ENCODE measurements at places on chromosomes 5 and 9.

GRCh38 chr9:28363151-28363562, 789.9 kb upstream of the C9orf72 start:
- no peak for DNase-seq

DNA sequence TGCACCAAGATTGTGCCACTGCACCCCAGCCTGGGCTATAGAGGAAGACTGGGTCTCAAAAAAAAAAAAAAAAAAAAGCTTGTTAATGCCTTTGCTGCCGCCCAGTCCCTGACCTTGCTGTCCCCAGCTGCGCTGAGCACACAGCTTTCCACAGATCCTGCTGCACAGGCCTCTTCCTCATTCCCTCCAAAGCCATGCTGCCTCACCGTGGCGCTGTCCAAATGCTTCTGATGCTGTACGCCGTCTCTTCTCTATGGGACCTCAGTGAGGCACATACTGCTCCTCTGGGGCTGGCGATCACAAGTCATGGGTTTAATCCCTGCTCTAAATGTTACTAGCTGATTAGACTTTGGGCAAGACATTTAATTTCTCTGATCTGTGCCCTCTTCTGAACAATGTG, 234.1 kb downstream of the FBXL7 start:
- DNase-seq, result no peak

DNA sequence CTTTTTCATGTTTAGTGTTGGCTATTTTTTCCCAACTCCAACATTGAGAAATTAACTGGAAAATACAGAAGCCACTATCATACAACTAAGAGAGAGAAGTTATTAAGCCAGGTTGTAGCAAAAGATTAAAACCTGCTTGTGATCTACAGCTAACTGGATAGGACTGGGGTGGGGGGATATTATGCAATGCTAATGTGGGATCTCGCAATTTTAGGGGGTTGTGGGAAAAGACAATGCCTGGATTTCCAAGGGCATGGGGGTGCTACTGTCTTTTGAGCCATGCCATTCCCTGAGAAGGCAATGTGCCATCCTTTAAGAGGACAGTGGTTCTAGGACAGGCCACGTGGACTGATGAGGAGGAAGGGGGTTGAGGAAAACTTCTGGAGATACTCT, 46.5 kb downstream of the MARCHF3 start:
- DNase-seq, result no peak

- no peak for DNase-seq
Observed at GRCh38 chr9:126617823-126618165, 4.1 kb downstream of the LMX1B start.

DNA sequence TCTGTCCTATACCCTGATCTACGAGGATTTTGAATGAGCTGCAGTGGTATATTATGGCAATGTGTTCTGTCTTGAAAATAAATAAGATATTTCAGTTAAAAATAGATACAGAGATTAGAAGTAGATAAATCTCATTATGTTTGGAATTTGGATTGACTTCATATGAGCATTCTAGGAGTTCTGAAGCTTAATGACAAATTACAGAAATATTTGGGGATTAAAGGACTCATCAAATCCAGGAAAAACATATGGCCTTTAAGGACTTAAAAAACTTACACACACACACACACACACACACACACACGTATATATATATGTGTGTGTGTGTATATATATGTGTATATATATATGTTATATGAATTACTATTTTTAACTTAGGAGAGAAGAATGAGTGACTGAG, 446.9 kb upstream of the CD180 start:
- no peak for DNase-seq

DNA sequence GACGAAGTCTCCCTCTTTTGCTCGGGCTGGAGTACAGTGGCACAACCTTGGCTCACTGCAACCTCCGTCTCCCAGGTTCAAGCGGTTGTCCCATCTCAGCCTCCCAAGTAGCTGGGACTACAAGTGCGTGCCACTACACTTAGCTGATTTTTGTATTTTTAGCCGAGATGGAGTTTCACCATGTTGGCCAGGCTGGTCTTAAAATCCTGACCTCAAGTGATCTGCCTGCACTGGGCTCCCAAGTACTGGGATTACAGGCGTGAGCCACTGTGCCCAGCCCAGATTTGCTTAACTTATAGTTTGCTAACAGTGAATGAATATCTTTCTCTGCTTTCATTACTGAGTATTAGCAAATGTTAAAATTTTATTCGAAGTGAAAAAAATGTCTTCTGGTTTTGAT, 84.3 kb downstream of the VPS13A start:
- DNase-seq, result no peak

DNA sequence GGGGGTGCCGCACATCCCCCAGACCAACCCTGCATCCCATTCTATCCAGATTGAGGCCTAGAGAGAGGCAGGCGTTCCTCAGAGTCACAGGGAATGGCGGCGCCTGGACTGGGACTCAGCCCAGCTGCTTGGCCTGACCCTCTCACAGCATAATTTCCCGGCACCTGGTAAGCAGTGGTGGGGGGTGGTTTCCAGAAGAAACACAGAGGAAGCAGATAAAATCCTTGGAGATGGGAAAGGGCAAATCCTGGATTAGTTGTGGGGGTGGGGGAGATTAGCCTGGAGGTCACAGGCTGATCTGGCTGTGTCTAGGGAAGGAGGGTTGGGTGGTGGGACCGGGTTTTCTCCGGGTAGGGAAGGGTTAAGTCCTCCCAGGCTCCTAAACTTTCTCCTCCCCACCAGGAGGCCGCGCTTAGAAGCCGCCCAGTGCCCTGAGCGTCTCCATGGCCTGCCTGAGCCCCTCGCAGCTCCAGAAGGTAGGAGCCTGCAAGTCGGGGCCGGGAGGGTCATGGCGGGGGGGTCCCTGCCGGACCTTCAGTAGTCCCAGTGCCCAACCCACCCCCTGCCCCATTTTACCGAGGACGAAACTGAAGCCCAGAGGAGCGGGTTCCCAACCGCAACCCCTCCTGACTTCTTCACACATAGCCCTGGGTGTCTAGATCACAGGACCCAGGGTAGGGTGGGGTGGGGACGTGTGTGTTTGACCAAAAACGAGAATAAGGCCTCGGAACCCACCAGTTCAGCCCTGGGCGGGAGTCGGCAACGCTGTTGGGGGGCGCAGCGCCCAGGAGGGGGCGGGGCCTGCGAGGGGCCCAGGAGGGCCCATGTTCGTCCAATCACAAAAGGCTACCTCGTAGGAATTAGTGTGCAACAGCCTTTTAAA, 1.3 kb downstream of the PHYHD1 start:
- no peak for DNase-seq

DNA sequence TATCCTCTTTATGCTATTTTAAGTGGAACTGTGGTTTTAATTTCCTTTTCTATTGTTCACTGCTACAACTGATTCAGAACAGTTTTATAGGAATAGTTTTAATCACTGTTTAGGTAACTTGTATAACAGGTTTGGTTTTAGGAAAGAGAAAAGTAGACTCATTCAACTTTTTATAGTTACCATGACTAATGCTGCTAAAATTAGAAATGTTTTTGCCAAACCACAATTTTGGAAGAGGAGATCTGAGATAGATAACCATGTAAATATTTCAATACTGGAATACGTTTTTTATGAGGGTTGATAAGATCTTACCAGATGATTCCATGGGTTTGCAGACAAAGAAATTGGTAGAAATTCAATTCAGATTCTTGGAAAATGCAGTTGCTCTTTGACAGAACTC, 404.6 kb upstream of the ARRDC3 start:
- DNase-seq, result no peak

GRCh38 chr5:169808118-169808581, 171.1 kb downstream of the DOCK2 start:
- DNase-seq, result no peak

GRCh38 chr9:85225180-85225579, 516.6 kb downstream of the AGTPBP1 start:
- DNase-seq, result no peak

- no peak for DNase-seq
Observed at GRCh38 chr5:40226906-40227305, 452.8 kb upstream of the PTGER4 start.

DNA sequence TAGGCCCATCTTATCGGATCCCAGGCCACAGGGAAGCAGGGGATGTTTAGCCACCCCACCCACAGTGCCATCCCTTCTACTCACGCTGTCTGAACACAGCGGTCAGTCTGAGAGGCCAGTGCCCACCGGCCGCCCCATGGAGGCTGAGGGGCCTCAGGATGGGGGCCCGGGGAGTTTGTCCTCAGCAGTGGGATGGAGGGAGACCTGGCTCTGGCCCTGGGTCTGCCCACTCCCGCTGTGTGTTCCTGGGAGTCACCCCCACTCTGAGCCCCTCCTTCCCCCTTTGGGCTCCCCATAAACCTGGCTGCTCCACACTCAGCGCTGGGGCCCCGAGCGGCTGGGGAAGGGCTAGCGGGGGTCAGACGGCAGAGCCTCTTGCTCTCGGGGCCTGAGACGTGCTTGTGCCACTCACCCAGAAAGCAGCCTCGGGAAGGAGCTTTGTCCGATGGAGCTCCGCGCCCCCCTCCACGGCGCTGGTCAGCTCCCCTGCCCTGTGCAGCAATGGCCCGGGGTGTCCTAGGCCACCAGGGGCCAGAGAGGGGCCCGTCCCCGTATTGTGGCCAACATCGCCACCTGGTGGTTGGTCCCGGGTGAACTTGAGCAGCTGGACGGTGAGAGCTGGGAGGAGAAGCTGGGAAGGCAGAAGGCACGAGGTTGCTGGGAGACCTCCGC, 10.9 kb upstream of the LAMC3 start:
- DNase-seq, result no peak

DNA sequence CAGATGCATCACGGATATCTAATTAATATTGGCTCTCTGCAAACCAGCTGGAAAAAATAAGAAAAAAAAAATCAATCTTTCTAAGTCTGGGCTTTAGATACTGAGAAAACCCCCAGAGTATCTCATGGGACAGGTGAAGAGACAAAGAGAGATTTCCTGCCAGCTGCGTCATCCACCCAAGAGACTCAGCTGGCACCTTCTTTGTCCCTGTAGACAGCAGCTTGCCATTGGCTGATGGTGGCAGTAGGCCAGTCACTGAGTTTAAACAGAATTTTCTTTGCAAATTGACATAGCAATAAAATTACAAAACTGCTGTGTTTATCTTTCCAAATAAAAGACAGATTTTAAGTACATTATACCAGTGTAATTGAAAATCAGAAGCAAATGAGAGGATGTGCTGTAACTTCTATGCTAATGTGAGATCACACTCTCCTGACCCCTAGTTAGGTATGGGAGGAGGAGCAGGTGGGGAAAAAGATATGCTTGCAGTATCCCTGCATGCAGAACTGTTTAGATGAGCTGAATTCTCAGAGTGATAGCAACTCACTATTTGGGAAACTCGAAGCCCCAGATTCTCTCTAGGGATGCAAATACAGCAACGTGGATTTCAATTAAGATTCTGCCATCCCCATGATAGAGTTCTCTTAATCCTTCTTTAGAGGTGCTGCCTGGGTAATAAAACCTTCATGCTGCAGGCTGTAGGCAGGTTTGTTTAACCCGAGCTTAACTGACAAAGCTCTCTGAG, 72.2 kb downstream of the NMUR2 start:
- no peak for DNase-seq

GRCh38 chr5:104817127-104817526, 1254.5 kb upstream of the NUDT12 start:
- DNase-seq, result no peak

DNA sequence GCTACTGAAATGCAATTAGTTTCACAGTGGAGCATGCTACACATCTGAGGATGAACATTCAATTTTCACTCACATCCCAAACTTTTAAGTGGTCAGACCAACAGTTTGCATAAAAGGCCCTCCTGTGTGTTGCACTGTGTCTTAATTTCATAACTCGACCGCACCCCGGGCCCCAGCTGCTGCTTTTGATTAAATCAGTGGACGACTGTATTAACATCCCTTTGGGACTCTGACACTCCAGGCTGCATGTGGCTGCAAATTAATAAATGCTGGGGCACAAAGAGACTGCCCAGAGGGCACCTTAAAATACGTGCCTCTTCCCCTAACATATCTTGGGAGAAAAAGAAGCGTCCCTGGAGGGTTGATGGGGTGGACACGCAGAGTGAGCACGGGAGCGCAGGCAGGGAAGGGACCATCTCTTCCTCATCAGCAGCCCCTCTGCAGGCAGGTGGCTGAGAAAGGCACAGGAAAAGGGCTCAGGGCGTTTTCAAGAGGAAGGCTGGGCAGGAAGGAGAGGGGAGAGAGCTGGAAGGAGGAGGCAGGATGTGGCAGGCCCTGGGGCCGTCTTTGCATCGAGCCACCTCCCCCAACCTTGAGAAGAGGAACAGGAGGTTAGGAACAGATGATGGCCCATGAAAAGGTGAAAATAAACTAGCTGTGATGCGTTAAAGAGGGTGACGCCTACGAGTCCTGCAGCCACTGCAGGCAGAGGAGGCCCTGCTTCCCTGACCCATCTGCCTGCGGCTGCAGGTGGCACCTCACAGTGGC, 18.6 kb downstream of the MED10 start:
- DNase-seq, result no peak

DNA sequence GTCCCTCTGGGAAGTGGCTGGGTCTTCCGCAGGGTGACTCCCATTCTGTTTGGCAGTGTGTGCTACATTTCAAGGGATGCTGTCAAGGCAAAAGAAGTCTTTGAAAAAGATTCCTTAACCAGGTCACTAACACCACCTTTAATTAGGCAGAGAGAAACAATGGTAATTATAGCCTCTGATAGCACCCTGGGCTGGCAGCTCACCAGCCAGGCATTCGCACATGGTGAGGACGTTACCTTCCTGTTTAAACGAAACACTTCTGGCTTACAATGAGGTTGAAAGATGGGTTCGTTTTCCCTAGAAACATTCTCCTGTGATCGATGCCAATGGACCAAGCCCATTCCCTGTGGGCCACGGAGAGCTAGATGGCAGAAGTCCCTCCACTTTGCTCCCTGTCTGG, 230.1 kb upstream of the PANK3 start:
- DNase-seq, result no peak

DNA sequence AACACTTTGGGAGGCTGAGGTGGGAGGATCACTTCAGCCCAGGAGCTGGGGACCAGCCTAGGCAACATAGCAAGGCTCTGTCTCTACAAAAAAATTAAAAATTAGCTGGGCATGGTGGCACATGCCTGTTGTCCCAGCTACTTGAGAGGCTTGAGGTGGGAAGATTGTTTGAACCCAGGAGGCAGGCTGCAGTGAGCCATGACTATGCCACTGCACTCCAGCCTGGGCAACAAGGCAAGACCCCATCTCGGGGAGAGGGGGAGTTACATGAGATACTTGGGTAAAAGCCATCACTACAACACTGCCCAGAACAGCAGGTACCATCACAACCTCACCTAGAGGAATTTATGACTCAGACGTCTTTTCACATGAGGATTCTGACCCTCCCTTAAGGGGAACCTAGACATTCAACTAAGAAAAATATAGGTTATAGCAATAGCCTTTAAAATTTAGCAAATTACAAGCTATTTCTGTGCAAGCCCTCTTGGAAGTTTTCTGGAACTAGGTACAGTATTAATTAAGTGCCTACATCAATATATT, 143.5 kb downstream of the NFIB start:
- DNase-seq, result no peak

- DNase-seq, result no peak
Observed at GRCh38 chr5:51997949-51998348, 614.7 kb downstream of the ISL1 start.

GRCh38 chr5:23157169-23157568, 304.0 kb upstream of the CDH12 start:
- DNase-seq, result no peak
